Caudate nucleus (tissue), 63 donors: ENCODE measurements at places on chromosomes 4 and X.

- no peak for DNase-seq
Measured at GRCh38 chrX:69000877-69001276, 164.4 kb downstream of the PJA1 start.

- DNase-seq = no peak
Measured at GRCh38 chr4:166277853-166278252, 404.8 kb downstream of the TLL1 start.

DNA sequence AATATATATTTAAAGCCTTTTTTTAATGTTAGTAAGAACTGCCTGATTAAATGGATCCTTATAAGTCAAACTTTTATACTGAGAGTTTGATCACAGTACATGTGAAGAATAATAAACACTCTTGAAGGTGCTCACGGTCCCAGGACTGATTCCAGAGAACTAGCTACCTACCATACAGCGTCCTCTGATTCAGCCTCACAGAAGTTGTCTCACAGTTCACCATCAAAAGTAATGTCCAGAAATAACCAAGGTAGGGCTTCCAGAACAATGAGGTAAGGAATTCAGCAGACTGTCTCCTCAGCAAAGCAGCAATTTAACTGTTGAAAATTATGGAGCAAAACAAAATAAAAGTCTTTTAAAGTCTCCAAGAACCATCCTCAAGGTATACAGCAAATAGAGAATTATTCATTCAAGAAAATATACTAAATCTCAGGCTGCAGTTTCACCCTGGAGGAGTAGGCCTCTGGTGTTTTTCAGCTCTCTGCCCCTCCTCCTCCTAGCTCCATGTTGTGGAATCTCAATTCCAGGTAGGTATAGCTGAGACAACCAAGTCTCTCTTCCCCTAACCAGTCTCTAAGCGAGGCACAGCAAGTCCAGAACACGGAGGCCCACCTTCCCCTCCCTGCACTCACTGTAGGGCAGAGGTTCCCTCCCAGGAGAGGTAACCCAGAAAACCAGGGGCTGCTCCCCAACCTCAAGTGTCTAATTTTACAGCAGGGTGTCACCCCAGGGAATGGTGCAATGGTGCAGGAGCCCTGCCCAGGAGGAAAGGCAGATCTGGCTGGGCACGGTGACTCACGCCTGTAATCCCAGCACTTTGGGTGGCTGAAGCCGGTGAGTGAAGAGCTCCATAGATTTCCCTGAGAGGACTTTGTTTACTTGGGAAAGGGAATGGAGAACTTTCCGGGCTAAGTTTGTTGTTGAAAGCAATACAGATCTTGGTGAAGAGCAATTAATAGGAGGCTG is 28.6 kb downstream of the FAM241A start:
- no peak for DNase-seq

DNA sequence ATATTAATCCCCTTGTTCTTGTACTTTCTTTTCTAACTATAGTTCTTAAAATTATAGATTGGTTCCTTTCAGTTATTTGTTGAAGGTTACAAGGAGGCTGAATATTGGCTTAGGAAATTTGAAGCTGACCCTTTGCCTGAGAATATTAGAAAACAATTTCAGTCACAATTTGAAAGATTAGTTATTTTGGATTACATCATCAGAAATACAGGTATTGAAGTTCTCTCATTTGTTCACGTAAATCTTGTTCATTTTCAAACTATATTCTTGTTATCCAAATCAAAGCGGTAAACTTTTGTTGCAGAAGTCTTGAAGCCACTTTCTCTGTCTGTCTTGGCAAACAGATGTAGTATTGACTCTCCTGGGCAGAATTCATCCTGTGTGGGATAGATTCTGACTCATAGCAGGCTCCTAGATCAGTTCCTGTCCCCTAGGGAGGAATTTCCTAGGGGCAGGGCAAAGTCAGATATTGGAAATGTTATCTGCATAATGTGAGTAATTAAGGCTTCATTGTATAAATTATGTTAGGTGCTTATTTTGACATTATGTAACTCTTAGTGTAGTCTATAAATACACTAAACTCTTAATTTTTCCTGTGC is 25.2 kb downstream of the PI4K2B start:
- DNase-seq = no peak

GRCh38 chr4:35975617-35976355 is 268.5 kb downstream of the ARAP2 start:
- DNase-seq = no peak

DNA sequence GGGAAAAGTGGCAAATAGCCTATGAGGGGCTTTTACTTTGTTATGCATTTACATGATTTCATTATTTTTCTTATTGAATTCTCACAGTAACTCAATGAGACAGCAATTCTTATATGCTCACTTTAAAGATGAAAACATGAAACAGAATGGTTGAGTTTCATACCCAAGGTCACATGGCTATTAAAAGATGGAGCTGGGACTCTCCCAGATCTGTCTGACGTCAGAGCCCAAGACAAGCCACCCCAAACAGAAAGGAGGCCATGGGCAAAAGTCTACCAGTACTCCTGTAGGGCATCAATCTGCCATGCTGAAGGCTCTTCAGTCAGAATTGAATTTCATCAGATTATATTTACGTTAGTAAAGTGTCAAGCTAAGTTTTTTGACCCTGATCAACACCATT is 13.2 kb downstream of the HSD17B11 start:
- DNase-seq = no peak

DNA sequence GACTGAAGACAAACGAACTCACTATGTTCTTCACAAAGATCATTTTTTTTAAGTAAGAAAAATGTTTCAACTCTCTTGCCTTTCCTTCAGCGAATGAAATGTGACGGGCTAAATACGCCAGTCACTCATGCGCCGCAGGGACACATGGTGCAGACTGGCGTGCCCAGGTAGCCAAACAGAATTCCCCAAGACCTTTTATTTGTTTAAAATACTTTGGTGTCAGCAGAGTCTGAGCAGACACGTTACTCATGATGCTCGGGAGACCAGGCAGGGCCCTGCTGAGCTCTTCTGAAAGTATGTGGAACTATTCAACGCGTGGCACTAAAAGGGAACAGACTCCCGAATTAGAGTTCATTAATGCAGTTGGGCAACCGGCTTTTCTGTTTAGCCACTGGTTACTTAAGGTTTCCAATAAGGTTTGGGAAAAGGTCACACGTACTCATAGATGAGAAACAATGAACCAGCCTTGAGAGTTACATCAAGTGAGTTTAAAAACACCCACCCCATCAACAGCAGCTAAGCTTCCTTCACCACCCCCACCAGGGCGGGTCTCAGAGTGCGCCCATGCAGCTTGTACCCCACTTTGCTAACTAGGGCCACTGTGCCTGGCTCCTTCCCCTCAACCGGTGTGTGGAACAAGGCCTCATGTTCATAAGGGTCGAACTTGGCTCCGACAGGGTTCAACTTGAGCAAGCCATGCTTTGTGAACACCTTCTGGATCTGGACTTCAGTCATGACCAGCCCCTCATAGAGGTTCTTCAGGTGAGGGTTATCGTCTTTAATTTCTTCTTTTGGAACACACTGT is 7.3 kb downstream of the GRPEL1 start:
- DNase-seq = no peak

DNA sequence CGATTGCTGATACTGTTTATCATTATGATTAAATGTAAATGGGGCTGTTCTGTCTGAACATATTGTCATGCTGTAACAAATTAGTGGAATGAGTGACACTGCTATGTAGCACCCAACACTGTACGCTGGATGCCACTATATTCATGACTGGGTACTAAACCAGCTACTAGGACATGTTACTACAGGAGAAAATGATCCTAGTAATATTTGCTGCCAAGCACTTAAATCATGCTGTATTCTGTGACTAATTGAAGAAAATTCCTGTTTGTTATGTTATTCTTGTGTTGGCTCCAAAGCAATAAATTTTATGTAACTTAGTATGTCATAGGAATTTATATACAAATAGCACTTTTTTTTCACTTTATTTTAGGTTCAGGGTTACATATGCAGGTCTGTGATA is 804.2 kb downstream of the CENPC start:
- no peak for DNase-seq
